GM04504 (cell line): ENCODE measurements at places on chromosomes 1 and 21.
A peak's percentile ranks its signal among the peaks of the same experiment; 100 is the strongest.

DNA sequence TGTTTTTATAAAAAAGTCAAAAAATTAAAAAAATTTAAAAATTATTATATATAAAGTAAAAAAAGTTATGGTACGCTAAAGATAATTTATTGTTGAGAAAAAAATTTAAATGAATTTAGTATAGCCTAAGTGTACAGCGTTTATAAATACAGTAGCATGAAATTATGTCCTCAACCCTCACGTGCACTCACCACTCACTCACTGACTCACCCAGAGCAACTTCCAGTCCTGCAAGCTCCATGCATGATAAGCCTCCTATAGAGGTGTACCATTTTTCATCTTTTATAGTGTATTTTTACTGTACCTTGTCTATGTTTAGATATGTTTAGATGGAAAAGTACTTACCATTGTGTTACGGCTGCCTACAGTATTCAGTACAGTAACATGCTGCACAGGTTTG lies 5.1 kb downstream of the DISC1 start:
- no peak for DNase-seq

DNA sequence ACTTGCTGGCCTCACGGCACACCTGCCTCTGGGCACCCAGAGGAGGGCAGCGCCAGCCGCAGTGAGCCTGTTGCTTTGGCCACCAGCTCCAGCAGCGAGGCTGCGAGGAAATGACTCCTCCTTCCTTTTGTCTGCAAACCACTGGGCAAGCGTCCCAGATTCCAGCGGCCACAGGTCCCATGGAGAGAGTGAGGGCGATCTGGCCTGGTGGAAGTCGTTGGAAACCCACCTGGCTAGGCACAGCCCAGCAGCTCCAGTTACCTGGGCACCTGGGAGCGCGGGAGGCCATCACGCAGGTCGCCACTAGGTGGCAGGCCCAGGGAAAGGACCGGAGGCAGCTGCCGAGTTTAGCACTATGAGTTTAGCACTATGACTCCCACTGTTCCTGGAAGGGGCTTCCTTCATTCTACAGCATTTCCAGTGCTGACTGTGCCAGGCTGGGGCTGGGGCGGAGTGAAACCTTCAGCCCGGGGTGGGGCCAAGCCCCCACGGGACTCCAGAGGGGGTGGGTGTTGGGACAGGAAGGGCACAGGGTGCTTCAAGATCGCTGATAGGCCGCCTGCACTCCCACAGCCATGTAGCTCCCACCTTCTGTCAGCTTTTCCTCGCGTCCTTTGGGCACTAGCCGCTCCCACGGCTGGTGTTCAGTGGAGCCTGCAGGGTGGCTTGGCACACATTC lies 1.1 kb upstream of the ESPN start:
- DNase-seq = no peak

DNA sequence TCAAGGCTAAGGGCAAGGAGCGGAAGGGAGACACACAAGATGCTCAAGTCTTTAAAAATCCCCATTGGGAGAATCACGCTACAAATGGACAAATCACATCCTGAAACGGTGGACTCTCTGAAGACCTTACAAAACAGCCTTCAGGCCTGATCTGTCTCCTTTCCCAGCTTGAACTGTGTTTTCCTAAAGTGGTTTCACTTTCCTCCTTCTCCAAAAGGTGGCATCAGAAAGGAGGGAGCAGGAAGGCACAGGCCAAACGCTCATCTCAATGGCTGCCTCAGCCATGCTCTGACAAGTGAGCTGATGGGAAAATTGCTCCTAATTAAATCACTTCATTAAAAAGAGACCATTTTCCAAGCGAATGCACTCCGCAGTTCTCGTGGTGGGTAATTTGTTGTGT lies 47.7 kb downstream of the UTP25 start:
- no peak for DNase-seq

- no peak for DNase-seq
Observed at GRCh38 chr1:58900396-58900795, 116.5 kb upstream of the JUN start.

- no peak for DNase-seq
Observed at GRCh38 chr1:22104865-22105437, 37.9 kb downstream of the WNT4 start.

- no peak for DNase-seq
Observed at GRCh38 chr1:109980324-109981003, 4.1 kb upstream of the AHCYL1 start.

- no peak for DNase-seq
Observed at GRCh38 chr1:57204091-57204490, 219.8 kb downstream of the DAB1 start.

- DNase-seq = no peak
Observed at GRCh38 chr1:84929581-84929980, 36.6 kb upstream of the LPAR3 start.

- DNase-seq = no peak
Observed at GRCh38 chr1:27258598-27258997, 24.2 kb downstream of the WDTC1 start.

DNA sequence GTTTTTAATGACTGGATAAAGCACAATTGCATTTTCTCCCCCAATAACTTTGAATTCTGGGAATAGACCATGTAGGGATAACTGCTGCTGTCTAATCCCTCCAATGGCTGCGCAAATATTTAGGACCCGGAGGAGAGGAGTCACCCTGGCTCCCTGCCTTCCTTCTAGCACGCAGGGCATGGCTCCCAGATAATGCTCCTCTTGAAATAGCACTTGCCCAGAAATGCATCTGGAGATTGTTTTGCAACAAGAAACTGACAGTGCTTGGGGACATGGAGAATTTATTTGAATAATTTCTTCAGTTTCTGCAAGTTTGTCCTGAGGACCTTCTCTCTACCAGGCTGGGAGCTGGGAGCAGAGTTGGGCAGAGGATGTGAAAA lies 83.5 kb downstream of the MAN1C1 start:
- no peak for DNase-seq

GRCh38 chr1:89603651-89604413 lies 29.1 kb upstream of the LRRC8C start:
- DNase-seq = no peak

- no peak for DNase-seq
Observed at GRCh38 chr1:179187735-179188471, 41.6 kb downstream of the ABL2 start.

GRCh38 chr1:100077531-100077930 lies 55.2 kb downstream of the SASS6 start:
- DNase-seq = no peak

DNA sequence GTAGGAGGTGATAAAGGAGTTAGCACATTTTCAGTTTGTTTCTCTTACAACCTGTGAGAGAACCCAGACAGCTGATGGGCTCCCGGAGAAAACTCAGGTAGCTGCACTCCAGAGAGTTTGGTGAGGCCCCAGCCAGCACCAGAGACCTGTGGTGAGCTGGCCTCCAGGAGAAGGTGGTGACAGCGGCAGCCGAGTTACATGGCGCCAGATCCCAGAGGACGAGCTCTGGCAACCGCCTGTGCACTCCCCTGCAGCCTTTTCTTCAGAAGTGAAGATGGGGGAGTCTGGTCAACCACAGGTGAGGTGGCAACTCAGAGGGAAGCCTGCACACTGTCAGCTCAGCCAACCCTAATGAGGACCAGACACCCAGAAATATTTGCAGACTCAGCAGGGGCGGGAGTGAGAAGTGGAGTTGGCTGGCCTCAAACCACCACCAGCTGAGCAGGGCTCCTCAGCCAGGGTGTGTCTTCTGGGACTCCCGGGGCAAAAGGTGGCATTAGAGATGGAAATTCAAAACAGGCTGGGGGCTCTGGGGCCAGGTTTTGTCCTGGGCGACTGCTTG lies 209.7 kb downstream of the SETD4 start:
- no peak for DNase-seq

GRCh38 chr1:202367271-202367670 lies 18.8 kb downstream of the PPP1R12B start:
- DNase-seq = peak; percentile 74

- no peak for DNase-seq
Observed at GRCh38 chr1:22379566-22379965, 72.1 kb upstream of the ZBTB40 start.

DNA sequence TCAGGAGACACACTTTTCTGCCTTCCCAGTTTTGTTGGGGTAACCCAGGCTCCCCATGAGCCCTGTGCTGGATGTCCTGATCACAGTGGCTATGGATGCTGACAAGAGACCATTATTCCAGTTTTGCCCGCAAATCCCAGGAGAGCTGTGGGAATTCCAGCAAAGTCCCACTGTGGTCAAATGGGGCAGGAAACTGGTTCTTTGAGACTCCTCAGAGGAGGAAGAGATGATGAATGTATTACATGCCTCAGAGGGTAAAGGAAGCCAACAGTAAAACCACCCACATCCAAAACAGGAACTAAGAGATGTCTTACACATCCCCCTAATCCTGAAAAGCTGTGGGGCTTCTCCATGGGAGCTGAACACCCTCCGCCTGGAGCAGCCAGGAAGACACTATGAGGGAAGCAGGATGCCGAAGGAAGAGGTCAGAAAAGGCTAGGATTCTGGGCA lies 12.8 kb upstream of the MPZL1 start:
- no peak for DNase-seq

- peak; percentile 7 for DNase-seq
Observed at GRCh38 chr1:84298328-84298683, 3.2 kb upstream of the SAMD13 start.

- DNase-seq = no peak
Observed at GRCh38 chr1:60169206-60169605, 95.6 kb upstream of the C1orf87 start.

DNA sequence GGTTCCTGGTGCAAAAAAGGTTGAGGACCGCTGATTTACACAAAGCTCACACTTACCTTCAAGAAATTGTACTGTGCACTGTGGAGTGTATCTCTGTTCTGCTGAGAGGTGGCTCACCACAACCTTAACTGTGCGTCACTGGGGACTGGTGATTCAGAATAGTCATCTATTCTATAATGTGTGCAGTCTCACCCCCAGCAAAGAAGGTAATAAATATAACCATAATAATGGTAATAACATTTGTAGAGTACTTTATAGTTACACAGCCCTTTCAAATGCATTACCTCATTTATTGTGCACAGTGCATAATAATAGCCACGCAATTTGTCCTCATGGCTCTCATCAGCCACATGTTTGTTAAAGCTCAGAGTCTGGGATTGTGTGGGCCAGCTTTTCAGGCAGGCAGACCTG lies 59.4 kb upstream of the DUSP10 start:
- no peak for DNase-seq

GRCh38 chr1:156337888-156338179 lies 258 bp downstream of the CCT3 start:
- no peak for DNase-seq

DNA sequence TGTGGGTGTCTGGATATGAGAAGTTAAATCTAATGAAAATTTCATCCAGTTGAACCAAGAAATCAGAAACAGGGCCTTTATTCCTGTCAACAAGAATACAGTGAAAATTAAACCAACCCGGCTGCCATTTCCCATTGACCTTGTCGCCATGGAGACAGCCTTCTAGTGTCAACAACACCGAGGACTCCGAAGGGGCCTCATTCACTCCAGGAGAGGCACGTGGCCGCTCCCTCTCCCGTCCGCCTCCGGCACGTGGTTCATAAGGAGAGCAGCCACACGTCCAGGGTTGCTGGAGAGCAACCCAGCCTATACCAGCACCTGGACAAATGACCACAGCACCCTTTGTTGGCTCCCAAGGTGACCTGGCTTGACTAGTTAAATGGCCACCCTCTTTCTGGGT lies 120.3 kb upstream of the VAMP3 start:
- DNase-seq = no peak

DNA sequence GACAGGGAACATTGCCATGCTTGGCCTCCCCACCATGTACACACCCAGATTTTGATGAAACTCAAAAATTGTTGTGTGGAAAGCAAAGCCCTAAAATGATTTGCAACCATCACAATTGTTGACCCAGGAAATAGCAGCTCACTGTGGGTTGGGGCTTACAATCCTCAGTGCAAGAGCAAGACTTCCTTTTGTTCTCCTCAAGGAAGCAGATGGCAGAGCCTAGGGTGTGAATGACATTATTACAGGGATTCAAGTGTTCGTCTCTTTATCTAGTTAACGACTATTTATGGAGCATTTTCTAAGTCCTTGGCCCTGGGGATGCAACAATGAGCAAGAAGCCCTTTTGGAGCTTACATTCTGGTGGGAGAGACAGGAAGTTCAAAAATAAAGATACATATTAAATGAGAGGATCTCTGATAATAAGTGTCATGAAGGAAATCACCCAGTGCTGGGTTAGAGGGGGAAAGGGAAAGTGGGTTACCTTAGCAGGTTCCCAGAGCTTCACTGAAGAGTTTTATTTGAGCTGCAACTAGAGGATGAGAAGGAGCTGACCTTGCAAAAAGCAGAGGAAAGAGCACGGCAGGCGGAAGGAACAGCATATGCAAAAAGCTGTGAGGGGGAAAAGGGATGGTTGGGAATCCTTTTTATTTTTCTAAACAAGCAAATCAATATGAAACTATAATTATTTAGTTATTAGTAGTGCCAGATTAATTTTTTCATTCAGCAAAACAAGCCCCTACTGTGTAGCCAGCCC lies 38.5 kb upstream of the ID3 start:
- no peak for DNase-seq

- DNase-seq = no peak
Observed at GRCh38 chr21:31382060-31382459, 38.0 kb upstream of the TIAM1 start.

- DNase-seq = no peak
Observed at GRCh38 chr1:154848983-154849382, 21.1 kb downstream of the KCNN3 start.

DNA sequence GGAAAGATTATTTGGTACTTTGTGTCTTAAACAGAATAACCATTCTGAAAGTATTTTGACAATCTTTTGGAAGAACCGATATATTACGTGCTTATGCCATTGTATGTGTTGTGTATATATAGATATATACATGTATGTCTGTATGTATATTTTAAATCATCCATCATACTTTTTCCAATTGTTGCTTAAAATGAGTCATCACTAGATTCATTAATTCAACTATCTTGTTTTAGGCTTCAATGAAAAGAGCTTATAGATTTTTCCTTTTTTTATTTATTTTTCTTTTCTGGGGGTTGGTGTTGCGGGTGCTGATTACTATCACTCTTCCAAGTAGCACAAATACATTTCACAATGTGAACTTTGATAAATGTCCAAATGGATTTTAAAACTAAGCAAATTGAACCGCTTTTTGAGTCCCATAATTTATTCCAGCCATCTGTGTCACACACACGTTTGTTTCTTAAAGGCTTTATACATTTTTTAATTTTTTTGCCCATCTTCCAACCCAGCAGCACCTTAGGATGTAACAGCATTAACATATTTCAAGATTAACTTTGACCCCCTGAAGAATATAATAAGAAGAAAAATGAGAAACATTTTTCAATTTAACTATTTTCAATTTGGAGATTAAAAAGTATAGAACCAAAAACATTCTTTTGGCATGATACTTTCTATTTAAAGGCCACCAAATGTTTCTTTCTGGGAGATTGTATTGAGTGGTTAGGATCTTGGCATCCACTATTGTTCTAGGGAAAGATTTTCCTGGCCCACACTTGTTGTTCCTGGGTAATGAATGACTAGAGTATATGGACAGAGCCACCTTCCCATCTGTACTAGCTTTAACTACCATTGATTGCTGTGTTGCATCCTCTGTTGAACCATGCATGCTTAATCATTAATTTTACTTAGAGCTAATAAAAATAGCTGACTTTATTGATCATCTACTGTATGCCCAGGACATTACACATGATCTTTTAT lies 9.3 kb upstream of the DPYD start:
- no peak for DNase-seq

- DNase-seq = no peak
Observed at GRCh38 chr1:23798662-23799142, 1.9 kb downstream of the GALE start.

- DNase-seq = no peak
Observed at GRCh38 chr1:37131281-37131680, 97.0 kb upstream of the GRIK3 start.
